ENCODE measurements at places on chromosomes 5 and 9.
A peak's percentile ranks its signal among the peaks of the same experiment; 100 is the strongest.

GRCh38 chr9:121833061-121833460, 181.6 kb downstream of the DAB2IP start:
- DNase-seq, result no peak

GRCh38 chr5:160339406-160340130, 27.2 kb upstream of the CCNJL start:
- DNase-seq, result peak; percentile 50

DNA sequence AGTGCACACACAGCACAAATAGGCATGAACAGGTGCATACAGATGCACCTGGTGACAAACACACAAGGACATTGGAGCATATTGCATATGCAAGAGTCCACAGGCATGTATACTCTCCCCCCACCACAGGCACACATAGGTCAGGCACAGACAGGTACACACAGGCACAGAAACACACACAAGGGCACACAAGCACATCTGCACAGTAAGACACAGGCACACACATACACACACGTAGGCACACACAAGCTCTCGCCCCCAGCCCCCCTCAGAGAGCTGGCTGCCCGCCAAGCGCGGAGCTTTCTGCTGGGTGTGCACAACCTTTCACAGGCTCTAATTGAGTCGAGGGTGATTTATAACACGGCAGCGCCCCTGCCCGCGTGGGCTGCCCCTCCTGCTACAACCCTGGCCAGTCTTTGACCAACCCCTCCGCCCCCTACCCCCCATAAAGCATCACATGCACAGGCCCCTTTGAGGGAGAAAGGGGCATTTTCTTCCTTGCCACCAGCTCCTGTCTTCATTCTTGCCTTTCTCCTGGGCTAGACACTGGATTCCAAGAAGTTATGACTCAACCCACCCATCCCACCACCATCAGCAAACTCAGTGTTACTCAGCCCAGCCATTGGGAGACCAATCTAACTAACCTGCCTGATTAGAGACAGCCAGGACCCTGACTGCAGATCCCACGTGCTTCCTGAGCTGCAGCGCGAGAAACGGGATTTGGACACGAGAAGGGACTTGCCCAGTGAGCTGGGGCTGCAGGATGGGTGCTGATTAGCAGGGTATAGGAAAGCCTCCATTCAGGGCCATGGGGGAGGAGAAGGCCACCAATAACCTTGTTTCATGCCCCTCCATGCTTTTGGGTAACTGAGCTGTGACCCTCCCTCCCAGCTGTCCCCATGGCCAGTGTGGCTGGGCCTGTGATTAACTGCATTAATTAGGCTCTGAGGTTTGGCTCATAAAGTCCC, 42.8 kb upstream of the PSD2 start:
- peak; percentile 36 for DNase-seq

DNA sequence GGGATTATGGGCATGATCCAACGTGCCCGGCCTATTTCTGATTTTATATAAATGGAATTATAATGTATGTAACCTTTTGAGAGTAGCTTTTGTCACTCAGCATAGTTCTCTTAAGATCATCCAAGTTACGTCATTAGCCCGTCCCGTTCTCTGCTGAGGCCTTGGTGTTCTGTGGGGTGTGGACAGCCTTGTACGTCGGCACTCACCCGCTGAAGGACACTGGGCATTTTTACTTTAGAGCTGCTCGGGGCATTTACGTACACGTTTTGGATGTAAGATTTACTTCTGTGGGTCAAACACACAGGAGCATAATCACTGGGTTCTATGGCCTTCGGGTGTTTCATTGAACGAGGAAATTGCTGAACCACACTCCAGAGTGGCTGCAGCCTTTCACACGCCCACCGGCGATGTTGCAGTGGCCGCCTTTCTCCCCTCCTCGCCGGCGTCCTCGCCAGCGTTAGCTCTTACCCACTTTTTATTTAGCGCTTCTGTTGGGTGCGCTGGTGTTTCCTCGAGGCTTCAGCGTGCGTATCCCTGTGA, 101.8 kb downstream of the EHMT1 start:
- DNase-seq, result no peak

DNA sequence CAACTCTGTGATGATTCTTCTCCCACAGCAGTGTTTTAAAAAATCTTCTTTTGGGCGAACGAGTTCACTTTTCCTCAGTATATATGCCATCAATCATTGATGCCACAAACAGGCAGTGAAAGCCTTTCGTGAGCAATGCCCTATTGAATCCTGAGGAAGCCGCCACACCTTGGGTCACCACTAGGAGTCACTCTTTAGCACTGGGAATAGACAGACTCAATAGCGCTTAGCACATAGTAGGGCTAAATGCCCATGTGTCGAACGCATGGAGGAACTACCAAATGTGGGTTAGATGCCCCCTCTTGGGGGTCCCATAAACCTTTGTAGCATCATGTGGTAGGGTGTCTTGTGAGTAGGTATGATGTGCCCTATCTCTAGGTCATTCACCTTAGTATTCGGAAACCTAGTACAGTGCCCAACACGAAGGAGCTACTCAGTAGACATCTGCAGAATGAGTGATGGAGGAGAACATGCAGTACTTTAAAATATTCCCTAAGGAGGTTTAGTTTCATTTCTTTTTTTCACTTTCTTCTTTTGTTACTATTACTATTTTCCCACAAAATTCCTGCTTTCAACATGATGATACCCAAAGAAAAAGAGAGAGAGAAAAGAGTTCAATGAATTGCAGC, 603.7 kb downstream of the BNC2 start:
- no peak for DNase-seq

- DNase-seq, result no peak
These were observed 428.2 kb downstream of the ANXA1 start for GRCh38 chr9:73579823-73580222.

- DNase-seq, result peak; percentile 39
These were observed 45.5 kb downstream of the SPOCK1 start for GRCh38 chr5:137453483-137454080.

DNA sequence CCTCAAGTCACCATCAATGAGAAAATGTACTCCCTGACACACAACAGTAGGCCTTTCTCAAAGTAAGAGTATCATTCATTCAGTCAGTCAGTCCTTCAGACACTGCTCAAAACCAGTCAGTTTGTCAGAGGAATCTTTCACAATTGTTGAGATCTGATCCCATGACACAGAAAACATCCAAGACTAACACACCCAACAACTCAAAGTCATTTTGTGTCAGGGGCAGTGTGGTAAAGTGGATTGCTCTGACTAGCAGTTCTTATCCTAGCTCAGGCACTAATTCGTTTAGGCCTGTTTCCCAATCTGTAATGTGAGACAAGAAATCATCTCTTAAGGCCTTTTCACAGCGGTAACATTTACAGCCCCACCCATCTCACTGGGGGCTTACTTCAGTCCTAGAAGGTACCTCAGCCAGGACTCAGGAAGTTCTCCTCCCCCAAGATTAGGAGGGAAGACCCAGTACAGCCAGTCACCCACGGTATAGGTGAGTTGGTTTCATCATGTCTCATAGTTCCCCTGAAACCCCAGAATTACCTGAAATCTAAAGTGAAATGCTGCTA, 31.9 kb downstream of the SH3TC2 start:
- peak; percentile 45 for DNase-seq

DNA sequence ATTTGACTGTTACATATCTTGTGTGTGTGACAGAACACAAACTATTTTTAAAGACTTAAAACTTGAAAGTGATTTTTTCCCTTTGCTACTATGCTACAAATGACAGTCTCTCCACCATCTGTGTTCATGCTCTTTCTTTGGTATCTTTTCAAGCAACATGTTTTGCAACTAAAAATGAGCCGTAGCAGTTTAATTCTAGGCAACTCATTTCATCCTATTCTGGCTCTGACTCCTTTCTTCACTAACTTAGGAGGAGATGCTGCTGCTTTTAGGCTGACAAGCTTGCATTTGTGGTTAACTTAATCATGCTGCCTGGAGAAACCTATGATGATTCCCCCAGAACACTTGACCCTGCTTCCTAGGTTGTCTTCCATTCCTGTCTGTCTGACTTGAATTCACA, 100.6 kb downstream of the HACD4 start:
- no peak for DNase-seq

DNA sequence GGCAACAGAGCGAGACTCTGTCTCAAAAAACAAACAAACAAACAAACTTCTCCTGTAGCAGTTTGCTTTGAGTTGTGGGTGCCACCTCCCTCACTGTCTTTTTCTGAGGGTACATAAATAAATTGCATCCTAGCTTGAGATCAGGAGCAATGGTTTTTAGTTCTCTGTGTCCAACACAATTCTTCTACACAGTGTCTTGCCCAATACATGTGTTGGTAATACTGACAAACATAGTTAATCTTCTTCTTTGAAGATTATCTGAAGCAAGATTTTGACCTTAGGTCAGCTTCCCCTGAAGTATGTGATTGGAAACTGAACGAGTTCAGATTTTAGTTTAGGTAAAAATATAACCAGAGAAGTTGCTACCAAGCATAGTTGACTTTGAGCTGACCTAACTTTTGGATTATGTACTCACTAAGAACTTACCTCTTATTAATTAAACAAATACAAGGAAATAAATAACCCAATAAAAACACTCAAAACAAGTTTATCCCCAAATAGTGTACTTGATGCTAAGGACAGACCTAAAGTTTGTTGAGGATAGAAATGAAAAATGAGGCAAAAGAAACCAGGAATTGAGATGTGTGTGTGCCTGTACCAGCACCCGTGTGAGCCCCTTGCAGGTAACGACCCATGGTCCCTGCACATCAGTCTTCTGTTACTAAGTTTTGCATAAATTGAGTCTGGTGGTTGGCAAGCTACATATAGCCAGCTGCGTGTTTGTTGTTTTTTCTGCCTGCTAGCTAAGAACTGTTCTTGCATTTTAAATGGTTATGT, 16.2 kb downstream of the TJP2 start:
- no peak for DNase-seq
